ENCODE measurements at places on chromosomes 13 and 19. TPM values are rescaled to one million over a fixed set of nuclear protein-coding genes. Genes with fewer than 3 reads are reported as not detected.

- DNase-seq: no peak
These were observed 290.7 kb upstream of the MIR17HG start for GRCh38 chr13:91056746-91057145.

DNA sequence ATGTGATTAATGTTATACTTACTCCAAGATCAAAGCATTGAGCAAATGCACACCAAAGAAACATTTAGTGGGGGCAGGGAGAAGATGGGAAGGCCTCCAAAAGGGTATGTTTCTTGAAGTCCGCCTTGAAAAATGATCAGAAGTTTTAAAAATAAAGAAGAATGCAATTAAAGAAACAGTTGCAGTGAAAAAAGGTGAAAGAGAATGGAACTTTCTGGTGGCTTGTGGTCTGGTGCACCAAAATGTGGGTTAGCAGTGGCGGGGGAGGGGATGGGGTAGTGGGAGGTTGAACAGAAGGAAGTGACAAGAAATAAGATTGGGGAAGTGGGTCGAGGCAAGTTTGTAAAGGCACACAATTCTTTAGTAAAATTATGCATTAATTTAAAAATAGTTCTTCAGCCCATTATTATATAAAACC is 2.5 kb downstream of the LCP1 start:
- DNase-seq: no peak

- no peak for DNase-seq
These were observed 59.4 kb upstream of the ZNF536 start for GRCh38 chr19:30312582-30313352.

Gene AP3D1
- 101 TPM for total RNA-seq

Gene DIAPH3
- 37.7 TPM for total RNA-seq

DNA sequence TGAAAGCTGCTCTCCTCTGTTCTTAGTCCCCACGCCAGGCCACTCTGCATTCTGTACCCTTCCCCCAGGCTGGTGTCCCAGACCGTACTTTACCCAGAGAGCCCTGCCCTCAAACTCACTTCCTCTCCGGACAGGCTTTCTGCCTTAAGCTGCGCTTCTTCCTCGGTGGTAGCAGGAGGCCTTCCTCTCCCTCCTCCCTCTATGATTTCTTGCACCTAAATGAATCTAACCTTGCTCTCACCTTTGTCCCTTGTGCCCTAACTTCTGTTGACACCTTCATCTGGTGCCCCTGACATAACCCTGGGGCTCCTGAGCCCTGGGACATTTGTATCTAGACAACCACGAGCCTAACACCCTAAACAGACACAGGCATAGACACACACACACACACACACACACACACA is 29.6 kb upstream of the CEACAM21 start:
- DNase-seq: no peak

Gene KLK12
- not detected for total RNA-seq

GRCh38 chr13:90686442-90686841 is 661.0 kb upstream of the MIR17HG start:
- DNase-seq: no peak

GRCh38 chr19:8571006-8571411 is 6.2 kb downstream of the MYO1F start:
- DNase-seq: no peak

Gene ADAMTS10
- not detected for total RNA-seq

Gene CGB5
- not detected for total RNA-seq

Gene UBE2L5
- total RNA-seq: not detected

Gene SMAD9
- 17.8 TPM for total RNA-seq

Gene IZUMO2
- 0.24 TPM for total RNA-seq

Gene CCDC169
- total RNA-seq: 8.5 TPM

Gene CLEC11A
- total RNA-seq: 3.0 TPM

Gene PRKCG
- 0.06 TPM for total RNA-seq

DNA sequence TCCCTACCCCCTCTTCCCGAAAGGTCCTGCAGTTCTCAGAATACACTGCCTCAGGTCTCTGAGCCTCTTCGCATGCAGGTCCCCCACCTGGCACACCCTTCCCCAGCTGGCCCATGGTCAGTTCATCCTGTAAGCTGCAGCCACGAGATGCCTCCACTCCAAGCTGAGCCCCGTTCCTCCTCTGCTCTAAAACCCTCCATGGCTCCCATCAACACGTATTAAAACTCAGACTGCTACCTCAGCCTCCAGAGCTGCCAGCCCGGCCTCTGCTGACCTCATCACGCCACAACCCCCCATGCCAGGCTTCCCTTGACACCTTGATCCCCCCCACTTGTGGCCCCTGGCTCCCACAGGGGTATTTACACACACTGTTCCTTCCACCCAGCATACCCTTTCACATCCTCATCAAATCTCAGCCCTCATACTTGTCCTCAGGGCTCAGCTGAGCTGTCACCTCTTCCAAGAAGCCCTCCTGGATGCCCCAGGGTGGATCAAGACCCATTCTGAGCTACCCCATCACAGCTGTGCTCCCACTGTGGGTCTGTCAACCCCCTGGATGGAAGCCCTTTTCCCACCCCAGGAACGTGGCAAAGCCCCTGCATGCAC is 48.9 kb downstream of the PTPRS start:
- no peak for DNase-seq

GRCh38 chr19:14840206-14840605 is 5.2 kb upstream of the OR7A5 start:
- DNase-seq: no peak

Gene OR10H1
- total RNA-seq: not detected

- no peak for DNase-seq
These were observed 80.9 kb downstream of the SPACA7 start for GRCh38 chr13:112457081-112457480.

- peak; percentile 88 for DNase-seq
These were observed 92.4 kb downstream of the STK24 start for GRCh38 chr13:98484289-98485219.

- DNase-seq: no peak
These were observed 56.2 kb downstream of the INSR start for GRCh38 chr19:7238051-7238450.

DNA sequence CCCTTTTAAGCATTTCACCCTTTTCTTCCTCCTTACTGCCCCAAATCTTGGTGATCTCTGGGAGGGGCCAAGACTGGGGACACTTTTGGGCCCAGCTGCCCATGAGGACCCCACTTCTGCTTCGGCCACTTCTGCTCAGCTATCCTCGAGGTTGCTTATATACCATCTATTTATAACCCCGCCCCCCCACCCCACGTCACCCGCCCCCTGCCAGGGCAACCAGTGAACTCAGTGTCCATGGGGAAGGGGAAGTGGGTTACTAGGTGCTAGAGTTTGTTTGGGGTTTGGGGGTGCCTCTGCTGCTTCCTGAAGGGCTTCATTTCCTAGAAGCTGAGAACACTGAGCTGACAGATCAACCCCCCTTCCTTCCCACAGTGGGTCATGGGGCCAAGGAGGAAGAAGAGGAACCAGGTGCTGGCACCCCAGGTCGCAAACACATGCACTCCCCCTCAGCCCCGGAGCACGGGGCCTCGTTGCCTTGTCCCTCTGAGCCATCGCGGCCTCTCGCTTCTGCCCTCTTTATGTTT is 6.1 kb upstream of the ADGRE5 start:
- no peak for DNase-seq

DNA sequence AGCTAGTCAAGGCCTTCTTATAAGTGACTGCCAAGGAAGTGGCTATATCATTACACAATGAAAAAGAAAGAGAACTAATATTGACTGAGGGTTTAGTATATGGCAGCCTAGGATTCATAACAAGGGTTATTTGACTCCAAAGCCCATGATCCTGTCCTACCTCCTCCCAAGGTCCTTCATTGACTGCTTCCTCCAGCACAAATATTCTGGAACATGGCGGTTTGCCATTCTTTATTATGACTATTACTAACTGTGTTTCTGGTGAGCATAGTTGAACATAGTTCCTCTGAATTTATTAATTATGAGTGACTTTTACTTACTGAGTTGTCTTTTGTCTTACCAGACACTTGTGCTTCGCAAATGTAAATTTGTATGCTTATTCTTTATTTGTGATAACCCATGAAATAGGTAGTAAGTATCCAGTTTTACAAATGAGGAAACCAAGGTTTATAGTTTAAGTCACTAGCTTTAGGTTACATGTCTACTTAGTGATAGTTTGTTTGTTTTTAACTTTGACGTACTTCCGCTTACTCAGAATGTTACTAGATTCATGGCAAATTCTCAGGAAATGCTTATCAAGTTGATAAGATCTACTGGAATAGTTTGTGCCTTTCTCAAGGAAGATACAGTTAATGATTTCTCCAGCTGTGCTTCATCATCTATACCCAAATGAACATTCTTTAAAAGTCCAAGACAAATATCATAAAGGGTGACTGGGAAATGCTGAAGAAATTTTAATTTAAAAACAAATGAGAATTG is 15.5 kb upstream of the DCLK1 start:
- no peak for DNase-seq

DNA sequence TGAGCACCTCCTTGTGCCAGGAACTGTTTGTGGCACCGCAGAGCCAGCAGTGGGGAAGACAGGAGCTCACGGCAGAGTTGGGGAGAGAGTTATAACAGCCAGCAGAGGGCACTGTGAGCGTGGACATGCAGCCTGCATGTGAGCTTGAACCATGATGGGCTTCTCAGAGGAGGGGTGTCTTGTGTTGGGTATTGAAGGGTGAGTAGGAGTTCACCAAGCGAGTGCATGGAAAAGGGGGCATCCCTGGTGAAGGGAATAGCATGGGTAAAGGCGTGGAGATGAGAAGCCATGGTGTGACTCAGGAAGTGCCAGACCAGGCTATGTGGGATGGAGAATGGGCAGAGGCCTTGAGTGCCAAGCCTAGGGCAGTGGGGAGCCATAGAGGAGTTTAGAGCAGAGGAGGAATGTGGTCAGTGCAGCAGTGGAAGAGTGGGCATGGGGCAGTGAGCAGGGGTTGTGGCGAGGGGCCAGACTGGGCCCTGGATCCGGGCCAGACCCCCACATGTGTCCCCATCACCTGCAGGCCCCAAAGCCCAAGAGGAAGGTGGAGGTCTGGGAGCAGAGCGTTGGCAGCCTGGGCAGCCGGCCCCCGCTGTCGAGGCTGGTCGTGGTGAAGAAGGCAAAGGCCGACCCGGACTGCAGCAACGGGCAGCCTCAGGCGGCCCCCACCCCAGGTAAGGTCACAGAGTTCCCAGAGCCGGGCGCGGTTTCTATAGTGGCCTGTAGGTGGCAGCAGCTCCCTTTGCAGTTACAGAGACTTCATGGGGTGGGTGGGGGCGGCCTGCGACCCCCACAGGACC is 11.8 kb upstream of the SHD start:
- peak; percentile 85 for DNase-seq

Gene PSG3
- not detected for total RNA-seq

- peak; percentile 28 for DNase-seq
These were observed 16.1 kb downstream of the TTYH1 start for GRCh38 chr19:54431255-54431838.

- DNase-seq: no peak
These were observed 11.3 kb downstream of the JAK3 start for GRCh38 chr19:17836530-17836929.

GRCh38 chr19:12783291-12783848 is 7.9 kb upstream of the JUNB start:
- DNase-seq: peak; percentile 60

DNA sequence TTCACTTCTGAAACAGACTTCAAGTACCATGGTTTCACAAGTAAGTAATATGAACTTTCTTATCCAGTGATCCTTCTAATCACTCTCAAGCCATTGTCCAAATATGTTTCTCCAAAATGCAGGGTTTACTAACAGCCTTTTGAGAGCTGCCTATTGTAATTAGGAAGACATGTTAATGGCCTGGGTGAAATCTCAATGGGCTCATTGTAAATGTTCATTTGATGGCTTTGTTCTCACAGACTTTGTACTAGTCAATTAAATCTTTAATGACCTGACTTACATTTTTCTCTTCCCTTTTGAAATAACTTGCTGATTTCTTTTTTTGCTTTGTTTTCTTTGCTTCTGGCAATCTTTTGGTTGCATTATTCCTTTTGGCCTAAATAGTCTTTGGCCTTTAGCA is 444.8 kb downstream of the LIG4 start:
- DNase-seq: no peak

Gene OR4F17
- total RNA-seq: 0.08 TPM

DNA sequence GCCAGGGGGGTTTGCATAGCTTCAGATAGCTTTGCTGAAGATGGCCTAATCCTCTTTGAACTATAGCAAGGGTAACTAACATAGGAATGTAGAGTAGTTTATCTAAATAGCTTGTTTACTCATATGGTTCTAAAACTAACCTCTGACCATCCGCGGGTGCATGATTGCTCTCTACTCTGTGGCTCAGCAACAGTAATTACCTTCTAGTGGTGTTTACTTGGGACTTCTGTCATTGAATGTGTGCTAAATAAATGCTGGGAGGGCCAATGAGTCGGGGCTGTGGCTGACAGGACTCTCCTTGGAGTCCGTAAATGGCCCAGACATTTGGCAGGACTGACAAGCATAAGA is 1461.9 kb downstream of the UQCRFS1 start:
- DNase-seq: no peak

DNA sequence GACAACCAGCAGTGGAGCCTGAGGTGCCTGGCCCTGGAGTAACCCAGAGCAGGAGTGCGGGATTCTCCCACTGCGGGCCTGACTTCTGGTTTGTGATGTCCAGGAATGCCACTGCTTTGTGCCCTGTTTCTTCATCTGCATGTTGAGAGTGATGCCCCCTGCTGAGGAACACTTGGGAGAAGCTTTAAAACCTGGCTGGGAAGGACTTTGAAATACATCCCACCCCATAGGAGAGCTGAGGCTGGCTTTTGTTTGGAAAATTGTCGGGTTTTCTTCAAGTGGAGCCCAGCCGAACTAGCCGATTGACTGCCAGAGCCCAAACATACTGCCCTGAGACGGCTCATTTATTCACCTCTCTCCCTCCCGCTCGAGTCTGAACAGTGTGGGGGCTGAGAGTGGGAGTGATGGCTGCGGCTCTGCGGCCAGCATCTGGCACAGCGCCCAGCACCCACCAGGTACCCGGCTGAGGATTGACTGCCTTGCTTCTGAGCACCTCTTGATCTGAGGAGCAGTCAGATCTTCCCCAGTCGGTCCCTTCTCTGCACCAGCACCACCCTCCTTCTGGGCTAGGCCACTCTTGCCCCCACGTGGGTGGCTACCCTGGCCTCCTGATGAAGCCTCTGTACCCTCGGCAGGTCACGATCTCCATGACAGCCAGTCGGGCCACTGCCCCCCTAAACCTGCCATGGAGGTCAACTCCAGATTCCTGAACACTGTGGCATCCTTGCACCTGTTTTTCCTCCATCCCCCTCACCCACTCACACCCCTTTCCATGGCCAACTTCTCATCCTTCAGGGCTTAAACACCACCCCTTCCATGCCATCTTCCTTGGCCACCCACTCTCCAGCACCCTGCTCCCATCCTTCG is 148.9 kb downstream of the SIPA1L3 start:
- DNase-seq: peak; percentile 40

Gene PCSK4
- total RNA-seq: 0.58 TPM

DNA sequence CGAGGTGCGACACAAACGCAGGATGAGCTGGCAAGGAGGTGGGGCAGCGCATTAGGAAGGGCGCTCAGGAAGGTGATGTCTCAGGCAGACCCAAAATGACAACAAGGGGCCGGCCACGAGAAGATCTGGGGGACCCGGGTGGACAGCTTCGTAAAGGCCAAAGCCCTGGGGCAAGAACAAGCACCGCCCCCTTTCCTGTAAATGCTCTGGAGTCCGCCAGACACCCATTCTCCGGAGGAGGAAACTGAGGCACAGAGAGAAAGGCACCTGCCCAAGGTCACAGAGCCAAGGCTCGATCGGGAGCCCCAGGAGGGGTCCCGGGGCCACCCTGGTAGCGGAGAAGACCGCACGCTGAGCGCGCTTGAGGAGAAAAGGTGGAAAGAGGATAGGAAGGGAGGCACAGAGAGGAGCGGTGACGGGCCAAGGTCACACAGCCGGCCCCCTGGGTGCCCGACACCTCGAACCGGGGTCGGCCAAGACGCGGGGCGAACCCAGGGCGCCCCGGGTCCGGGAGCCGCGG is 571 bp downstream of the SAFB2 start:
- peak; percentile 20 for DNase-seq

Gene SCN1B
- 2.3 TPM for total RNA-seq

GRCh38 chr13:113422807-113423519 is 30.3 kb downstream of the ADPRHL1 start:
- no peak for DNase-seq

Data from SJCRH30 (cell line).